ENCODE measurements at places on chromosomes 3 and 15.

- no peak for DNase-seq
Measured at GRCh38 chr3:135994708-135995337, 29.3 kb downstream of the PPP2R3A start.

DNA sequence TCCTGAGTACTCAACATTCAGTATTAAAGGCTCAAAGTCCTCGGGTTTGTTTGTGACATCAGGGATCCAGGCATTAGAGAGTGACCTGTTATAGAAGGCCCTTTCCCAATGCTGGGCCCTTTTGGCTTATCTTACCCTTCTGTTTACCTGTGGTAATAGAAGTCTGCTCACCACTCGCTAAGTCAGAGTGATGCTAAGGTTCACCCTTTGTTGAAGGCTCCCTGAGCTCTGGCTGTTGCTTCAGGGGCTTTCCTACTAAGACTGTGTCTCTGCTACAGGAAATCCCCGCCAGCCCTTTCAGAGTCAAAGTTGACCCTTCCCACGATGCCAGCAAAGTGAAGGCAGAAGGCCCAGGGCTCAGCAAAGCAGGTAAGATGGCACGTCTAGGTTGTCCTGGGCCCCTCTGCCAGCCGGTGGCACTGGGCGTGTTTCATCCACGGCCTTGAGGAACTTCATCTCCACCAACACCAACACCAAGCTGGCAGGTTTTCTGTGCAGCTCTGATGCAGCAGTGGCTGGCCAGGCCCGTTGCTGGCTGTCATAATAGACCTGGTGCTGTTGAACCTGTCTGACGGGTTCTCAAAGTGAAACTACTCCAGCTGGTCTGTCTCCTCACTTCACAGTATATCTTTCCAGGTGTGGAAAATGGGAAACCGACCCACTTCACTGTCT, 99.1 kb downstream of the DNASE1L3 start:
- no peak for DNase-seq

DNA sequence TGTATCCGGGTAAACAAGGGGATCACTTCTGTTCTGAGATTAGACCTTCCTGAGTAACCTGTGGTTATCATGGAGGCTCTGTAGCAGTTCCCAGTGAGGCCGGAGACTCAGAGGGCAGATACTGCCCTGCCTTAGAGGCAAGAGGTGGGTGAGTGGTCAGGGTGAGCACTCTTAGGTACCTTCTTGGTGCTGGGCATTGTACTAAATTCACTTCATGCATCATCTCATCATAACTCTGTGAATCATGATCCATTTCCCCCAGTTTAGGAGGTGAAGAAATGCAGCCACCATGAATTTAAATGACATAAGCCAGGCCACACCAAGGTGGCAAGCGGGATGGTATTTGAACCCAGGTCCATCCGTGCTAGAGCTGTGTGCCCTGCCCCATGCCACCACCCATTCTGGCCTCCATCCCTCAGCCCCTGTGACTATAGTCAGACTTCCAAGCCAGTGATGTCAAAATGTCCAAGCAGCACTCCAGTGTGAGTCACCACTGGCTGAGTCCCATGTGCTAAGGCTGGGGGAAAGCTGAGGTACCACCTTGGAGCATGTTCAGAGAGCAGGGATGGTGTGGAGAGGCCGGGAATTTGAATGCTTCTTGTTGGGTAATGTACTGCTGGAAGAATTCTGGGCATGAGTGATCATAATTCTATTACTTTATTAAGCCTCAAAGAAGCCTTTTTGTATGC, 88.8 kb downstream of the EPHB1 start:
- no peak for DNase-seq

DNA sequence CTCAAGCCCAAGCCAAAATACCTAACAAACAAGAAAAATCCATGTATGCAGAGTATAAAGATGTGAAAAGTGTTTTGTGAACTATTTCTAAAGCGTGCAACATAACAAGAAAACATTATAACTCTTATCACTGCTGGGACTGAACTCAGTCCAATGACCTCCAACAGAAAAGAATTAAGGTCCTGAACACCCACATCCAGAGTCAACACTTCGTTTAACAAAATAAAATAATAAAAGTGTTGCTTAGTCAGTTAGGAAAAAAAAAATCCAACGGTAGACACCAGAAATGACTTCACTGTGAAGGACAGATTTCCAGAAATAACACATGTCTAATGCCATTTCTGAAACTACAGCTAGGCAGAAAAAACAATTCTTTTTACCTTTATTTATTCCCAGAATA, 28.0 kb downstream of the MB21D2 start:
- DNase-seq, result no peak

DNA sequence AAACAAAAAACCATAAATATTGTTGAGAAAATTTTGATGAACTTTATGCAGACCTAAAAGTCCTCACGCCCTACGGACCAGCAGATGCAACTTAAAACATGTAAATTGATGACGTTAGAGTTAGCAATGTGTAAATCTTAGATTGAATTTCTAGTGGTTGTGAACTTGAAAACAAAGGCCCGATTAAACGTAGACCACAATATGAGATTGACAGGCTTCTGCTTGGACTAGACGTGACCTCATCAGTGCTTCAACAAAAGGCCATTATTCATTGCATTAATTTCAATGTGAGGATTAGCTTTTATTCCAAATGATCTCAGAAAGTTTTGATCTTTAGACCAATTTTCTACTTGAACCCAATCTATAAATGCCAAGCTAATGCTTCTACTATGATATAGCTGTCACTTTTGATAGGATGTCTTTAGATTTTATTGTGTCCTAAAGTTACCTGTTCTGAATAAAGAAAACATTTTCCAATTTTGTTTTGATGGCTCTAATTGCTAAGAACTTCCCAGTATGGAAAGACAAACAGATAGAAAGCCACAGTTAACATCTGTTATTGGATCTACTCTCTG, 55.4 kb upstream of the SPPL2A start:
- no peak for DNase-seq

GRCh38 chr3:48926425-48927392, 8.1 kb downstream of the ARIH2 start:
- no peak for DNase-seq

Data from GM12891 (cell line).